KG1 (cell line): ENCODE measurements at places on chromosomes 11 and 22.

DNA sequence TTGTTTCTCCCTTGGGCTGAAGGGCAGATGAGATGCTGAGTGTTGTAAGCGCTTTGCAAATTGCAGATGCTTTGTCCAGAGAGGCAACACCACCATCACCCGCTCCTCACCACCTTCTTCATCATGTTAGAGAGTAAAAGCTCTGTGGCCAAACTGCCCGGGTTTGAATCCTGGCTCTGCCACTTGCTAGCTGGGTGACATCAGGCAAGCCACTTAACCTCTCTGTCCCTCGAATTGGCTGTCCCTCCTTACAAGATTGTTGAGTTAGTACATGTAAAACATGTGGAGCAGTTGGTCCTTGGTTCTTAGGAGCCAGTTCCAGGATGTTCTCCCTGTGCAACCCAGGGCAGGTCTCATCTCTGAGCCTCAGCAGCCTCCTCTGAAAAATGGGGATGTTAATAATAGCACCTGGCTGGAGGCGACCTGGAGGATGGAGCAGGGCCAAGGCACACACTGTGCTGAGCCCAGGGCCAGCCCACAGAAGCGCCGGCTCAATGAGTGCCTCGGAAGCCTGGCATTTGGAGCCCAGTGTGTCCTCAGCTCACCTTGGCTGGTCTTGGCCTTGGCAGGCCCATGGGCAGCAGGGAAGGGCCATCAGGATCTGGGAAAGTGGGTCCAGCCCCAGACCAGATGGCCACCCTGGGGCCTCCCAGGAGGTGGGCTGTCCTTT is 10.5 kb downstream of the C11orf86 start:
- no peak for DNase-seq

DNA sequence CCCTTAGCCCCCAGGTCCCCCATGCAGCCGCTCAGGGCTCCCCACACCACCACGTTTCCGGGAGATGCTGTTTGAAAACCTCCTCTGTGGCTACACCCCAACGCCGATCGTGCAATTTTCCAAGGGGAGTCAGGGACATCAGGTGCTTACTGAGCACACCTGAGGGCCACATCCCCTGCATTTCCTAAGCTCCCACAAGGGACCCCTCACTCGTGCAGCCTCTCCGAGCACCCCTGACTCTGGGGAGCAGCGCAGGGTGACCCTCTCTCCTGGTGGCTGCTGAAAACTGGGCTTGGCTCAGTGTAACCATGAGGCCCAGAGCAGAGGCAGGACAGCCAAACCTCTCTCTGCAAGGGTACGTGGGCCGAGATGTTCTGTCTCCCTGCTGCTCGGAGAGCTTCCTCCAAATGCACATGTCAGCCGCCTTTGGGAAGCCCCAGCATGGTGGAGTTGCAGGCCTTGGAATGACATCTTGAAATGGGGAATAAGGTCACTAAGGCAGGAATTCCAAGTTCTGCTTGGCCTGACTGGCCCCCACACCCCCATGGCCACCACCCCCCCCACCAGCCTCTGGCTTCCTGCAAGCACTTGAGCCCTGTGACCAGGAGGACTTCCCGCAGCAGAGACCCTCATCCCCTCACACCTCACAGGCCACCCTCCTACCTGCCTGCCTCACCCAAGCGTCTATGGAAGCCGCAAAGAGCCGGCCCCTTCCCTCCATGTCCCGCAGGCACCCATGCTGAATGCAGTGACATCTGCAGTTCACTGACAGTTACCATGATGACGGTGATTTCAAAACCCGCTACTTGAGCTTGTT is 257.4 kb downstream of the BRD1 start:
- DNase-seq: no peak

DNA sequence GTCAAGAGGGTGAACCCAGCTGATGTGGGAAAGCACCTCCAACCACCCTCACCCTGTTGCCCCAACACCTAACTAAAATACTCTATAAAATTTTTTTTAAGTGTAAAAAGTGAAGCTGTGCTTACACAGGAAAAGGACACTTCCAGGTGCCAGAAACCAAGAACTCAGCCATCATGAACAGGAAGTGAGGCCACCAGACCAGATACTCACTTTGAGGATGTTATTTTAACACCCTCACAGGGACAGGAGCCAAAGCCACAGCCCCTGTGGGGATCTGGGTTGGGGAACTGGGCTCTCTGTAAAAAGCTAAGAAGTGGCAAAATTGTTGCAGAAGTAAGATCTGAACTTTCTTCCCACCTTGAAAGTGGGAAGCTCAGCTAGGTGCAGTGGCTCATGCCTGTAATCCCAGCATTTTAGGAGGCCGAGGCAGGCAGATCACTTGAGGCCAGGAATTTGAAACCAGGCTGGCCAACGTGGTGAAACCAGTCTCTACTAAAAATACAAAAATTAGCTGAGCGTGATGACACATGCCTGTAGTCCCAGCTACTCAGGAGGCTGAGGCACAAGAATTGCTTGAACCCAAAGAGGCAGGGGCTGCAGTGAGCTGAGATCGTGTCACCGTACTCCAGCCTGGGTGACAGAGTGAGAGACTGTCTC is 3.8 kb downstream of the RSPH14 start:
- DNase-seq: peak; percentile 70

DNA sequence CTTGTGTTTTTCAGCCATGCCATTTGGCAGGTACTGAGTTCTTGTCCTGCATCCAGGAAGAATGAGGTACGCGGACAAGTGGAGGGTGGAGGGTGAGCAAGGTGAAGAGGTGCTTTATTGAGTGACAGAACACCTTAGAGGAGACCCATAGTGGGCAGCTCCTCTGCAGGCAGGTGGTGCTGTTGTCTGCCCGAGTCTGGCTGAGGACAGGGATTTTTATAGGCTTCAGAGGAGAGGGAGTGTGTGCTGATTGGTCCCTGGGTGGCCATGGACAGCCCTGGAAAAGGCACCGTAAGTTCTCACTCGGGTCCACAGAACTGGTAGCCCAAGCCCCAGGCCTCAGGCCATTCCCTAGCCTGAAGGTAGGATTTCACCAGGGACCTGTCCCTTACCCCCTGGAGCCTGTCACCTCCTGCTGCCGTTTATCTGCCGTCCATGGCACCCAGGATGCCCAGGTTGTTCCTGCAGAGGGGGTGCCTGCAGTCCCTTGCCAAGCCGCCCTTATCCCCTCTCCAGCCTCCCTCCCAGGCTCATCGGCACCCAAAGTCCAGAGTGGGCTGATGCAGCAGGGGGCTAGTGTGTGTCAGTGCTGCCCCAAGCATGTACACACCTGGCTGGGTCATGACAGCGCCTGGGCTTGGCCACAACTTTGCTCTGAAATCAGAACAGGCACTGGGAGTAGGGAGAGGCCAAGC is 213.6 kb downstream of the LRRC4C start:
- no peak for DNase-seq

- no peak for DNase-seq
These were observed 104.8 kb downstream of the ARHGAP42 start for GRCh38 chr11:100791860-100792259.

GRCh38 chr11:46895821-46896220 is 22.5 kb downstream of the LRP4 start:
- DNase-seq: no peak

GRCh38 chr11:58907780-58908179 is 31.5 kb upstream of the GLYATL1 start:
- no peak for DNase-seq

DNA sequence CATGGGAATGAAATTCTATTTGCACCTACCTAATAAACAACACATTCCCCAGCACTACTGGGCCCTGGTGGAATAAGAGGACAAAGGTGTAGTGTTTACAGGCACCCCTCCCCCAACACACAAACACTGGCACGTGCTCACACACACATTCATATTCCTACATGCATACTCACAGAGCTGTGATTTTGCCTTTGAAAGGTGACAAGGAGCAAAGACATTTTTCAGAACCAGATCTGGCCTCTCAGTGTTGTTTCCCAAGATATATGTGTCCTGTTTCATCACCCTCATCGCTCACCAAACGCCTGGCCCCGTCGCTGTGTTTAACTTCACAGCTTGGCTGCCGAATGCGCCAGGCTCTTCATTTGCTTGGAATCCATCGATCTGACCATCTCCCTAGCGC is 292.6 kb downstream of the NTM start:
- DNase-seq: no peak

- DNase-seq: no peak
These were observed 13.4 kb upstream of the ACR start for GRCh38 chr22:50724616-50725015.

DNA sequence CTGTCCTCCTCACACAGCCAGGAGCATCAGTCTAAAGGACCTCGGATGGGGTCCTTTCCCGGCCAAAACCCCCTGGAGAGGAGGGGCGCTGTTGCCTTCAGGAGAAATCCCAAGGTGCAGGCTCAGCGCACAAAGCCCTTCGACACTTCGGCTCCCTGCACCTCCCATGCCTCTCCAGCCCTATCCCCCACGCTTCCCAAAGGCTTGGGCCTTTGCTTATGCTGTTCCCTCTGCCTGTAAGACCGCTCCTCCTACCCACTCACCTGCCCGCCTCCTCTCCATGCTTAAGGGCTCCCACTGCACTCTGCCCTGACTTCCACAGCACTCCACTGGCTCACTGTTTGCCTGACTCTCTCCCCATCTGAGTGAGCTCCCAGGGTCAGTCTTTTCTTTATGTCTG is 13.5 kb downstream of the SLC15A3 start:
- DNase-seq: no peak

DNA sequence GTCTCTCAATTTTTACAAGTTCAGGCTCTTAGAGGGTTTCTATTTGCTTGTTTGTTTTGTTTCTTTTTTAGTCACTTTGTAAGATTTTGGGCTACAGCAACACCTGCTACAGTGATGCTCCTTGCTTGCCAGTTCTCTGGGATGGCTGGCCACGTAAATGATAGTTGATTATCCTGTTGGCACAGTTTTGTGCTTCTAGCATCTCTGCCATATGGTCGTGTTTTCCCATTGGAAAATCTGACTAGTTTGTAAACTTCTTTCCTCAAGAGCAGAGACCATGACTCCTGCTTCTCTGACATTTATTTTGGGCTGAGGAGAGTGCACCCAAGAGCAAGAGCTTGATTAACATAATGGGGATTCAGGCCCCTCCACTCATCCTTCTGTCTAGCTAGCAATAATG is 1621.6 kb upstream of the RAG2 start:
- no peak for DNase-seq

DNA sequence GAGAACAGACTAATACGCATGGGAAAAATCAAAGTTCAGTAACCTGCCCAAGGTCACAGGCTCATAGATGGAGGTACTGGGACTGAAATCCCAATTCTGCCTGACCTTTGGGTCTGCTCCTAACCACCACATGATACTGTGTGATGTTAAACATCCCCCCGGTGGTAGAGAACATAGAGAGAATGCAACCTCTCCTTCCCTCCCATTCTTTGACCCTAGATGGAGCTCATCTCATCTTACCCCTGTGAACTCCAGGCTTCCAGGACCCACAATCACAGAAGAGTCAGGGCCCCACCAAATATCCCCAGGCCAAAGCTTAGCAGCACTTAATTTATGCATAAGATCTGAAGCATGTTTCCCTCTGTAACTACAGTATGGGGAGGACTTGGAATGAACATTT is 198.5 kb downstream of the MYO18B start:
- no peak for DNase-seq

DNA sequence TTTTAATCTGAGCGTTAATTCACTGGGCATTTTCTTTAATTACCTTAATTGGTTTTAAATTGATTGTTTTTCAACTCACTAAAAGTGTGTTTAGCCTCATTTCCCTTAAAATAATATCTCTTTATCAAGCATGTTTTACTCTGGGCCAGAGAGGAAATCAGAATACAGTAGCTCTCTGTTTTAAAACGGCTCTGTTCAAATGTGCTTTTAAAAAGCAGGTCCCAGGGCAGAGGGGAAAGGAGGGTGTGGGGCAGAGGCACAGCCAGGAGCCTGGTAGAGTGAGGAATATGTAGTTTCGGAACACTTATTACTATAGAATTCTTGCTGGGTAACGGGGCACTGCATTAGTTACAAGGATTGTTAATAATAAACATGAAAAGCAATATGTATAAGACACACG is 47.6 kb downstream of the FBXO7 start:
- DNase-seq: no peak

DNA sequence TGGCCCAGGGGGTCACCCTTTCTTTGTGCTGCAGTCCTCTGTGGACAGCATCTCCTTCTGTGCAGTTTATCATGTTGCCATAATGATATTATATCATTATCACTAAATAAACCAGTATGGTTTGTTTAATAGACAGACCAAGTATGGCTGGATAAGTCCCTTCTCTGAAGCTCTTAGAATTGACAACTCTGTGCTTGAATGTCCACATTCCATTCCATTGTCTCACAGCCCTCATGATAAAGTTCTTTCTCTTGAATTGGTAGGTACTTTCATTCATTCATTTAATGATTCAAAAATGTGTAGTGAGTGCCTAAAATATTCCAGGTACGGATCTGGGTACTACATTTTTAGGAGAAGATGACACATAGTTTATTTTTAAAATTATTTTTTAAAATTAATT is 7.8 kb downstream of the RPS6KA4 start:
- no peak for DNase-seq

GRCh38 chr11:9493492-9493891 is 32.7 kb downstream of the ZNF143 start:
- DNase-seq: no peak

- no peak for DNase-seq
These were observed 33.8 kb downstream of the SYT13 start for GRCh38 chr11:45252134-45252856.

GRCh38 chr11:69106031-69106811 is 49.5 kb upstream of the SMIM38 start:
- DNase-seq: no peak

GRCh38 chr22:38034884-38035529 is 22.2 kb upstream of the PICK1 start:
- DNase-seq: no peak

- DNase-seq: no peak
These were observed 33.4 kb upstream of the API5 start for GRCh38 chr11:43278193-43278956.

- no peak for DNase-seq
These were observed 3.1 kb downstream of the VEGFB start for GRCh38 chr11:64237484-64237951.

DNA sequence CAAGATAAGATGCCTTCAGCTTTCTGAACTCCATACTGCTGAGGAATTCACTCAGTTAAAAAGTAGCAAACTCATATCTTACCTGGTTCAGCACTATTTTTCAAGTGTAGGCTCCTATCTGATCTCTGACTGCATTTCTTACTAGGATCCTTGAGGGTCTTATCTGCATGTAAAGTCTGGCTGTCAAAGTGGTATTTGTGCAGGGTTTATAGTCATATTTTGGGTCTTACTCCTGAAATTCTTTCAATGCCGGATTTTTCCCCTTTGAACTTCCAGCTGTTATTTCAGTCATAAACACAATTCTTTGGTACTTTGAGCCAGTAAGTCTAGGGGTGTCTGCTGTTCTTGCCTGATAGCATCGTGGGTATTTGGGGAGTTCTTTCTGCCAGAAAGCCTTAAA is 25.3 kb upstream of the NOX4 start:
- DNase-seq: no peak
